CD4-positive, alpha-beta T cell (primary cell): ENCODE measurements at places on chromosomes 5 and 9.

DNA sequence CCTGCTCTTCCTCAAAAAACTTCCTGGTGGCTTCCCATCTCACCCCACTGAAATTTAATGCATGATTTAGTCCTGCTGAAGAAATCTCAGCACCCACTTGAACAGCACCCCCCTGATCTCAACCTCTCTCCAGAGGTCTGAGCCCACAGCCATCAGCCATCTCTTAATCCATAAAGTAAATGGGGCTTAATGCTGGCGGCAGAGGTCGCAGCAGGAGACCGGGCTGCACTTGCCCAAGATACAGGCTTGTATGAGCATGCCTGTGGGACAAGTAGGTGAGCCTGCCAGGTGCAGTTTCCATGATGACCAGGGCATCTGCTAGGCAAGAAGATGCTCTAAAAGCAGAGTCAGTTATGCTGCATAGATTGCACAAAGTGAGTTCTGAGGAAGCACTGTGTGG, 52.4 kb upstream of the CTXN3 start:
- no peak for DNase-seq

GRCh38 chr5:122473138-122473843, 161.3 kb downstream of the SNCAIP start:
- no peak for DNase-seq

- DNase-seq, result no peak
Observed at GRCh38 chr5:58496488-58496887, 5.3 kb downstream of the GAPT start.

DNA sequence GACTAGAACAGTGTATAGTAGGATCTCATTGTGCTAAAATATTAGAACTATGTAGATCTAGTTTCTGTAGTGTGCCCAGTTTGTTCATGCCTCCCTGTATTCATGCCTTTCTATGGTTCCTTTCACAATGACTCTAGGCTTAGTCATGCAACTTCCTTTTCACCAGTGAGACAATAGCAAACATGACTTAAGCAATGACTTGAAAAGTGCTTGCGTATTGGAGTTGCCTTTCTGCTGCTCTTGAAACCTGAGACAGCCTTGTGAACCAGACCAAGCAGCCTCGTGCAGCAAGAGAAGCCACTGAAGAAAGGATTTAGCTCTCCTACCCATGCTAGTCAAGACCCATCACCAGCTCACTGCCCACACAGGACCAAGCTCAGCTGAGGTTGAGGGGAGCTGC, 294.5 kb upstream of the TAS2R1 start:
- no peak for DNase-seq

GRCh38 chr5:37786862-37787519, 52.9 kb downstream of the GDNF start:
- DNase-seq, result no peak

DNA sequence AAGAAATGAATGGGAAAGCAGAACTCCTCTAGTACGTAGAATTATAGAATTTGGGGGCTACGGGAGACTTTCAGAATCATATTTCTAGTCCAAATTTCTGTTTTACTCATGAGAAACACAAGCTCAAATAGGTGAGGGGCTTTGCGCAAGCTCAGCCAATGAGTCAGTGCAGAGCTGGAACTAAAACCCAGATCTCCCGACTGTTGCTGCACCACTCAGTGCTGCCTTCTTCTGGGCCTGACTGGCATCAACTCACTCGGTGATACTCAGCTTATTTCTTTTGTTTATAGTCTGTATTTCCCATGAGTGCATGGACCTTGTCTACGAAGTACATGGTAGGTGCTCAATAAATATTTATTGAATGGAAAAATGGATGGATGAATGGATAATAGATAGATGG, 280.2 kb downstream of the CDK5RAP2 start:
- no peak for DNase-seq

GRCh38 chr5:141051521-141051866, 320 bp downstream of the PCDHB1 start:
- DNase-seq, result no peak

DNA sequence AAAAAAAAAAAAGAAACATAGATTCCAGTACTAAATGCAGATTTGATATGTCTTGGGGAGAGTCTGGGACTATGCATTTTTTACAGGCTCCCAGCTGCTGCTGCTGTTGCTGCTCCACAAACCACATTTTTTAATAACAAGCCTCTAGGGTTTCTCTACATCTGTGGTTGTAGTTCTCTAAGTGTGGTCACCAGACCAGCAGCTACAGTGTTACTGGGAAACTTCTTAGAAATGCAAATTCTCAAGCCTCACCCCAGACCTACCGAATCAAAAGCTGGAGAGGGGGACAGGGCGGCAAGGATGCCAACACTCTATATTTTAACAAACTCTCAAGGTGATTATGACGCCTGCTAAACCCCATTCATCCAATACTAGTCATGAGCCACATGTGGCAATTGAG, 293.4 kb upstream of the PTGER4 start:
- no peak for DNase-seq

DNA sequence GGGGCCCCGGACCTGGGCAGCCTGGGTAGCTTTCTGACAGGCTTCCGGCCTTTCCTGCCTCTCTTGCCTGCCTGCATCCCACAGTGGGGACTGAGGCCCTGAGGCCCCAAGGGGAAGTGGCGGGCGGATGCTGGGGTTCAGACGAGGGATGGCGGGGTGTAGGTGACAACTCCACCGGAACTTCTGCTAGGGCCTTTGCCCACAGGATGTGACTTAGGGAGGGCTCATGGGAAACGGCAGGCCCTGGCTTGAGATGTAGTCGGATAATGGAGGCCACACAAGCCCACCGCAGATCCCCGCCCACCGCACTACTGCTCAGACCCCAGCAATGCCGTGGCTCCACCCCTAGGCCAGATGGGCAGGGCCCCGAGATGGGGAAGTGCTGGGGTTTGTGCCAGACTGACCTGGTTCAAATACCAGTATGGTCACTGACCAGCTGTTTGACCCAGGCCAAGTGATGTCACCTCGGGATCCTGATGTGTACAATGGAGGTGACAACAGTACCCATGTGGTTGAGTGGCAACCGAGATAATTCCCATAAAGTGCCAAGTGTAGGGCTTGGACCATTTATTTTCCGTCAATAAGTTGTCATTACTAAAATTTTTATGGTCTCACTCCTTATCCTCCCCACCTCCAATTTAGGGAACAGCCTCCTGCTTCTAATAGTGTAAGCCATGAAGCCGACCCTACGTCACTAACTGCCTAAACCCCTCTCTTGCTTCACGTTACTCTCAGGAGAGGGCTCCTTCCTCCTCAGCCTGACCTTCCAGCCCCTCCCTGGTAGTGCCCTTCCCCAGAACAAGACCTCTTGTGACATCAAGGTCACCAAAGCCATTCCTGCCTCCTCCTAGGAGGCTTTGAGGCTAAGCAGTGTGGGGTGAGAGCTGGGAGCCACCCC, 2.5 kb upstream of the CDK9 start:
- DNase-seq, result peak; percentile 94
